ENCODE measurements at places on chromosomes 7 and 10.

GRCh38 chr7:54360075-54360840 is 181.9 kb upstream of the VSTM2A start:
- no peak for DNase-seq

DNA sequence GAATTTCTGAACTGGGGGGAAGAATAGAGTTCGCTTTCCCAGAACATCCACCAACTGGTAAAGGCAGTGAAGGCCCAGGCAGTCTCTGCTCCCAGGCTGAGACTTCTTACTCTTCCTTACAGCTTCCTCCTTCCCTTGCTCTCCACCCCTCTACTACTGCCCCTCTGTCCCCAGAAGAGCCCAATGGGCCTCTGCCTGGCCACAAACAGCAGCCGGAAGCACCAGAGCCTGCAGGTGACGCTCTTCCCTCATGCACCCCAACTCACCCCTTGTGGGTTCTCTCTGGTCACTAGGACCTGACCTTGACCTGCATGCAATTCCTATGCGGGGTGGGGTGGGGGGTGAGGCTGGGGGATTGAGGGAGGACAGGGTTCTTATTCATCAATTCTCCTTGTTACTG is 16.5 kb downstream of the FAM131B start:
- DNase-seq: no peak

DNA sequence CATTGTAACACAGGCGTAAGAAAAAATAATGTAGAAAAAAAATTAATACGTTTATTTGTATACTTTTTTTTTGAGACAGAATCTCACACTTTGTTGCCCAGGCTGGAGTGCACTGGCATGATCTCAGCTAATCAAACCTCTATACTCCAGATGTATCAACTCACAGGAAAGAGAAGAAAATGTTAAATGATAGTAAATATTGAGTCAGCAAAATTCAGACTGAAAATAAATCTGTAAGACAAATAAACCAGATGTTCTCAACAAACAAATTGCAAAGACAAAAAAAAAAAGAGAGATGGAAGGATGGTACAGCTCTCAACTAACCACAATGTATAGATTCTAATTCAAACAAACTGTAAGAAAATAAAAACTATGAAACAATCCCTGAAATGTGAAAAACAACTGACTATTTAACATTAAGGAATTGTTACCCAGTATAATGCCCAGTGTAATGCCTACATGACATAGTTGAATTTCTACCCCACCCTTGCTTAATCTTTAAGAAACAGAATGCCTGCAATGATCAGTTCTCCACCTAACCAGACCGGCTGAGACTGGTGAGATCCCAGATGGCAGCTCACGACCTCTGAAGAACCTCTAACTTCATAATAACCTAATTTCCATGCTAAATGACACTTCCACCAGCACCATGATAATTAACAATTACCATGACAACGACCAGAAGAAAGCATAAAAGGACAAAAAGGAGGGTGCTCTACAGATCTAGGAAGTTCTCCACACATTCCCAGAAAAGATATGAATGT is 272.0 kb upstream of the GNAI1 start:
- DNase-seq: no peak

- no peak for DNase-seq
These were observed 247.6 kb downstream of the AUTS2 start for GRCh38 chr7:69845721-69846495.

DNA sequence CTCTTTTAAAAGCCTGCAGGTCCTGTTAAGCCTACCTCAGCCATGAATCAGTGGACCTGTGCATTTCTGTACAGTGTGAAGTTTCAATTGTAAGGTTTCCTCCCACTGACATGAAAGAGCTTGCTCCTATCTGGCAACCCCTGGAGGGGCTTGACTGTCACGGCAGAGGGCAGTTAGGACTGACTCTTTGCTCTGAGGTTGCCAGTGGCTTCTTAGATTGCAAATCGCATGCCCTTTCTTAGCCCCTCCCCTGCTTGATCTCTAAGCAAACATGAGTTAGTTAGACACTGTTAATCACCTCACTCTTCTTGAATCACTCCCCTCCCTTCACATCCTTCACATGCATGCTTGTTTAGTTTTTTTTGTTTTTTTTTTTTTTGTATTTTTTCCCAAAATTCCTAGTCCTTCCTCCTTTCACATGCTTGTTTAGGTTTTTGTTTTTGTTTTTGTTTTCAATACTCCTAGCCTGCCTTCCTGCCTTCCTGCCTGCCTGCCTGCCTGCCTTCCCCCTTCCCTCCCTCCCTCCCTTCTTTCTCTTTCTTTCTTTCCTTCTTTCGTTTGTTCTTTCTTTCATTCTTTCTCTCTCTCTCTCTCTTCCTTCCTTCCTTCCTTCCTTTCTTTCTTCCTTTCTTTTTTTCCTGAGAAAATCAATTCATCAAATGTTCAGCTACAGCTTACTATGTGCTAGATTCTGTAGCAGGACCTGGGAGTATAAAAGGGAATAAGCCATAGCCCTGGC is 6.0 kb upstream of the HIPK2 start:
- no peak for DNase-seq

DNA sequence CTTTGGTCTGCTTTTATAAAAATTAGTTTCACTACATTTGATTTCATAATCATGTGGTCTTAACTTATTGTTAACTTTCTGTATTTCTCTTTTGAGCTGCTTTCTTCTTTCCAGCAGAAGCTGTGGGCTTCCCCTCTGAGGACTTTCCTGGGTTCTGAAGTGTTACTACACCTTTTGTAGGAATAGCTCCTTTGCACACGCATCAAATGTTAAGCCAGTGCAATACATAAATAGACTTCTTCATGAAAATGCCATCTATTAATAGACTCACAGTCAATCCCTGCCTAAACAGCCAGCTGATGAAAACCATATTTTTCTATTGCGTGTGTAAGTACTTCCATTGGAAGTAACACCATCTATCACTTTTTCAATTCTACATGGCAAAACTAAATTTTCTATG is 1.5 kb downstream of the ABCB4 start:
- DNase-seq: no peak

DNA sequence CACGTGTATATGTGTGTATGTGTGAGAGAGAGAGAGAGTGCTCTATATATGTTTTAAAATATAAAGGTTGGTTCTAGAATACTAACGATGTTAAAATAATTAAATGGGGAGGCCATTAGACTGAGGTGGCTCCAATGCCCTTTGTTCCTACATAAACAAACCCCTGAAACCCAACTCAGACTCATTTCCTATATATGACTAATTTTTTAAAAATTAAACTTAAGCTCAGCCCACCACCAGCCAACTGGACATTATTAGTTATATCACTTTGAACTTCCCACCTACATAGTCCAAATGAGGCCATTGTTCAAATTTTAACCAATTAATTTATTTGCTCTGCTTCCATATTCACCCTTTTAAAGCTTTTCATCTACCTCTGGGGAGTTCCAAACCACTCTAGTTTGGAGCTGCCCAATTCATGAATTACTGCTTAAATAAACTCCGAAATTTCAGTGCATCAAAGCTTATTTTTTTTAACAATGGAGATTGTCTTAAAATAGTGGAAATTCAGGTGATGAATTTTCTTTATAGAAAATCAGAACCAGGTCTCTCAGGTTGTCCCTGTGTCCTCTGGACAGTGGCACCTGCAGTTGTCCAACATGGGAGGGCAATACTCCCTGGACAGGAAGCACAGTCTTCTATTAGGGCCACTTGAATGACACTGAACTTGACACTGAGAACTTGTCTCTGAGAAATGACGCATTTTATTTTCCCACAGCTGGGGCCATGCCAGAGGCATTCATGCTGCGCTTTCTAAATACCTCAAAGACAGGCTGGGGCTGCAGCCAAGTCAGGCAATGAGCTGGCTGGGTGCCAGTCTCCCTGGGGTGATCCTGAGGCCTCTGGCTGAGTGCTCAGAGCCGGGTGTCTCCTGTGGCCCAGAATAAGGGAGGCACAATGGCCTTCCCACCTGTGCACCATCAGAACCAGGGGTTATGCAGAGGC is 109.5 kb upstream of the TMEM72 start:
- DNase-seq: no peak

- DNase-seq: no peak
These were observed 9.1 kb downstream of the CHRM2 start for GRCh38 chr7:136877509-136877908.

DNA sequence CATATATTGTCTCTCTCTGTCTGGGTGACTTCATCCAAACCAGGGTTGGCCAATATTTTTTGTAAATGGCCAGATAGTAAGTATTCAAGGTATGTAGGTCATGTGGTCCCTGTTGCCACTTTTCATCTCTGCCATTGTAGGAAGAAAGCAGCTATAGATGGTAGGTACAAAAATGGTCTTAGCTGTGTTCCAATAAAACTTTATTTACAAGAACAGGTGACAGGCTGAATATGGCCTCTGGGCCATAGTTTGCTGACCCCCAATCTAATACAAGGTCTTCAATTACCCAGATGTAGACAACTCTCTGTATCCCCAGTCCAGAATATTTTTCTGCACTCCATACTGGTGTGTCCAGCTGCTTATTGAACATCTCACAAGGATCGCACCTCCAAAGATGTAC is 166.2 kb upstream of the FZD8 start:
- no peak for DNase-seq

- peak; percentile 33 for DNase-seq
These were observed 23.3 kb downstream of the YAE1 start for GRCh38 chr7:39589323-39590111.

- DNase-seq: no peak
These were observed 102.1 kb upstream of the DDC start for GRCh38 chr7:50667338-50667737.

- DNase-seq: no peak
These were observed 11.5 kb downstream of the ANKRD22 start for GRCh38 chr10:88840104-88840503.

DNA sequence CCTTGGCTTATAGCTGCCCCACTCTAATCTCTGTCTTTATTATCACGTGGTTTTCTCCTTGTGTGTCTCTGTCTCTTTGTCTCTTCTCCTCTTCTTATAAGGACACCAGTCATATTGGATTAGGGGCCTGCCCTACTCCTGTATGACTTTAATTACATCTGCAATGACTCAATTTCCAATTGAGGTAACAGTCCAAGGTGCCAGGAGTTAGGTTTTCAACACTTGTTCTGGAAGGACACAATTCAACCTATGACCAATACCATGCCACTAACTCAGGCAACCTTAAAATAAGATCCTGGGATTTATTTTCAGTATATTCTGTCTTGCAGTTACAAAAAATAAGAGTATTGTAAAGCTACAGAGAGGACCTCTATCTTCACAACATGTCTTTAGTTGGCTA is 21.6 kb upstream of the MET start:
- DNase-seq: no peak

DNA sequence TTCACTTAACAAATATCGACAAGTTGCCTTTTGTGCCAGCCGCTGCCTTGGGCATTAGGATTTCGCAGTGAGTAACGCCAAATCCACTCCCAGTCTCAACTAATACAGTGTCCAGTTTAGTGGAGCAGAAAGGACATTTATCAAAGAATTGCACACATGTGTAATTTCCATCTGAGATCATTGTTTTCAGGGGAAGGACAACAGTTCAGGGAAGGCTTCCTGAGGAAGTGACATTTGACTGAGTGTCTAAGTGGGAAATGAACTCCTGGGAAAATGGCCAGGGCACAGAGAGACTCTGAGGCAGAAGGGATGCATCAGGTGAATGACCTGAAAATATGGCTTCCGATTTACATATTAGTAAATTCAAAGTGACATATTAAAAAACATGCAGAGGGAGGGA is 89.4 kb downstream of the ITGA8 start:
- DNase-seq: no peak

GRCh38 chr10:3054183-3054850 is 13.0 kb upstream of the PFKP start:
- no peak for DNase-seq

DNA sequence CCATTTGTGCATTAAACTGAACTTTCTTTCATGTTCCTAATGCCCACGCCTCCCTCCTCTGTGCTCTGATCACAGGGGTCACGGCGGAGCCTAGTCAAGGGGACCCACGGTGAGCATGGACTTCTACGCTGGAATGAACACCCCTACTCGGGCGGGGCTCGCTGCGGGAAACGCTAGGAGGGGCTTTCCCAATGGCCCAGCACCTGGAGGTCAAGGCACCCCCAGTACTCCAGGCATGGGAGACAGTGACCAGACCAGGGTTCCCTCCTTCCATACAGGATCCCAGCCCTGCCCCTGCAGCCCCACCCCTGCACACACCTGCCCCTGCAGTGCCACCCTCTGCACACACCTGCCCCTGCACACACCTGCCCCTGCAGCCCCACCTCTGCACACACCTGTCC is 27.1 kb upstream of the NKX6-2 start:
- DNase-seq: no peak

GRCh38 chr10:124389613-124390361 is 28.9 kb downstream of the OAT start:
- DNase-seq: no peak

GRCh38 chr7:82678716-82679115 is 235.1 kb upstream of the CACNA2D1 start:
- no peak for DNase-seq

DNA sequence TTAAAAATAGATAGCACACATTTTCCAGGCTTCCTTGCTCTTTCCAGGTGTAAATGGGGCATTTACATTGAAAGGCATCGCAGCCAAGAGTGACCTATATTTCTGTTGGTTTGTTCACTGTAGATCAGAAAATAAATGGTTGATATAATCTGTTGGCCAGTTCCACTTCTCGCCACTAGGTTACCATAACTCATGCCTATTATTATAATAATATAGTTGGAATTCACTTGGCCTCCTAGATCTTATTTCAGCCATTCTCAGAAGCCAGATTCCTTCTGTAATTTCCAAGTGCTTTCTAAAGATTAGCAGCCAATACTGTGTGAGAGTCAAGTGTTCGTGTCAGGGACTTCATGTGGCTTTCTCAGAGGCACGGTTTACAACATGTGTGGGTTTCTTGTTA is 179.5 kb downstream of the DNAH11 start:
- DNase-seq: no peak

DNA sequence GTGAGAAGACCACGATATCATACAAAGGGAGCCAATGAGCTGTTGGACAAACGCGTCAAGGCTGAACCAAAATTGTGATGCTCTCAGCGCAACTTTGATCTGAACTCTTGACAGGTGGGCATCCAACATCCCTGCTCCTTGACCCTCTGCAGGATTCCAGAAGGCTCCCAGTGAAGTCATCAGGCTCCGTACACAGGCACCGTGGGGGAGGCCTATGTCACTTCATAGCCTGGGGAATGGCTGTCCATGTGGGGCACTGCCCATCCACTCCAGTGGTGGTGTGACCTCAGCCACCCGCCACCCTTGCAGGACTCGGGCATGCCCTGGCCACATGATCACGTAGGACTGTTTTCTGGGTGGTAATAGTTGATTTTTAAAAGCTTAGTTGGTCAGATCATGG is 233.8 kb upstream of the GRB10 start:
- no peak for DNase-seq

DNA sequence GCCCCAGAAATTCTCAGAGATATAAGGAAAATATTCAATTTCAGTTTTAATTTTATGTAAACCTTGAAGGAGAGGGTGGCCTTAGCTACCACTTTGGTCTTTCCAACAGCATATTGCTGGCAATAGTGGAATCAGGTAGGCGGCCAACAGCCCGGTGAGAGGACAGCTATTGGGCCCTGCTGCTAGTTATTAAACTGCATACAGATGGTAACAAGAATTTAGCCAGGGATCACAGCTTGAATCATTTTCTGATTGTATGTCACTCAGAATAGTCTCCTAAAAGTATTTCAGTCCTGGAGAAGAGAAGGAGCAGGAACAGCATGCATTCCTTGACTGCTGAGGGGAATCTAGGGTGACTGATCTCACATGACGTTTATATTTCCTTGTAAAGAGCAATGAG is 261.4 kb upstream of the SMIM30 start:
- DNase-seq: no peak

GRCh38 chr10:59803714-59804113 is 50.5 kb upstream of the MRLN start:
- DNase-seq: no peak

GRCh38 chr10:104391150-104391968 is 37.7 kb downstream of the CFAP58 start:
- DNase-seq: no peak

Measured in stimulated activated CD8-positive, alpha-beta memory T cell treated with anti-CD3 and anti-CD28 coated beads, Interleukin-4, amount 100 ng/mL, for 1 hour (primary cell).